ENCODE measurements at places on chromosomes 1 and 21. TPM values are rescaled to one million over a fixed set of nuclear protein-coding genes. Genes with fewer than 3 reads are reported as not detected.

DNA sequence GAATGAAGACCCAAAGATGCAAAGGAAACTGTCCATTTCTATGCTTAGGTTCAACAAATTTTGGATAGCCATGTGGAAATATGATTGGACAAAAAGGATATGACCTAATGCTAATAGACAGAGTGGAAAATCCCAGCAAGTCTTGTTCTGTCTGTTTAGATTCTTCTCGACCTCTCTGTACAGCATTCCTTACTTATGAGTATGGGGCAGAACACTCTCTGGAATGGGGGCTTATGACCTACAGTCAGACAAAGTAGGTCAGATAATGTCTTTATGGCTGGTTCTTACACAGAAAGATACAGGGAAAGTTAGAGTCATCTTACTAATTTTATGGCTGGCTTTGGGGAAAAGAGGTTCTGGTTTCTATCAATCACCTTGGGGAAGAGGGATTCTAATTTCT is 2.8 kb downstream of the GCSAML start:
- peaks cover 3% of the 10 kb centered on the region for H3K27me3 ChIP-seq
- DNase-seq, result no peak

Gene LCE1C
- not detected for total RNA-seq

DNA sequence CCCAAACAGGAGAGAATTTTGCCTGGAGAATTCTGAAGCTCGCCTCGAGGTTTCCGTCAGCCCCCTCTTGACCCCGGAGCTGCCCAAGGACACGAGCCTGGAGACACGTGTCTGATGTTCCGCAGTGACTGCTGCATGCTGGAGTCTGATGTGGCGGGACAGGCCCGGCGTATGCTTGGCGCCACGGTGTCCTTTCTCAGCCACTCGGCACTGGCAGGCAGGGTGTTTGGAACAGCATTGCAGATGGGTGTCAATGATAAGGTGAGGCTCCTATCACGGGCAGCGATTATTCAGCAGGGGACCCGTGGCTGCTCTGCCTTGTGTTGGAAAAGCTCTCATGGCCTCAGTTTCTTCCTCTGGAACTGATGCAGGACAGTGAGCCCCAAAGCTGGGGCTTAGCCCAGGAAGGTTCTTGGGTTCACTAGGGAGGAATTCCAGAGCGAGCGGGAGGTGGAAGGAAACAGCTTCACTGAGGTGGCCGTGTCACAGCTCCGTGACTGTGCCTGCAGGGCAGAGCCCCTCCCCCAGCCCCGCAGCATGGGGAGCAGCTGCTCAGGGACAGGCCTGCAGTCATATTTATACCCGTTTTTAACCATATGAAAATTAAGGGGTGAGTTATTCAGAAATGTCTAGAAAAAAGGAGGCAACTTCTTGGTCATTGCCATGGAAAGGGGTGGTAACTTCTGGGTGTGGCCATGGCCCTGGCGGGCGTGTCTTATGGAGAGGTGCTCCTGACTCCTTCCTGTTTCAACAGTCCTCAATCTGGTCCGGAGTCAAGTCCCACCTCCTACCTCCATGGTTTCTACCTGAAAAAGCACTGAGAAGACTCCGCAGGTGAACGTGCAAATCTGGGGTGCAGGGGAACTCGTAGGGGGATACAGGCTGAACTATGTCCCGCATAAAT is 123.4 kb downstream of the SIK1 start:
- H3K27ac ChIP-seq, result no peak overlapping the region
- H3K4me1 ChIP-seq, result peaks cover 37% of the 10 kb centered on the region
- H3K36me3 ChIP-seq, result no peaks in the 10 kb centered on the region
- H3K27me3 ChIP-seq, result no peaks in the 10 kb centered on the region
- DNase-seq, result peak; percentile 29
- H3K4me3 ChIP-seq, result no peak overlapping the region

DNA sequence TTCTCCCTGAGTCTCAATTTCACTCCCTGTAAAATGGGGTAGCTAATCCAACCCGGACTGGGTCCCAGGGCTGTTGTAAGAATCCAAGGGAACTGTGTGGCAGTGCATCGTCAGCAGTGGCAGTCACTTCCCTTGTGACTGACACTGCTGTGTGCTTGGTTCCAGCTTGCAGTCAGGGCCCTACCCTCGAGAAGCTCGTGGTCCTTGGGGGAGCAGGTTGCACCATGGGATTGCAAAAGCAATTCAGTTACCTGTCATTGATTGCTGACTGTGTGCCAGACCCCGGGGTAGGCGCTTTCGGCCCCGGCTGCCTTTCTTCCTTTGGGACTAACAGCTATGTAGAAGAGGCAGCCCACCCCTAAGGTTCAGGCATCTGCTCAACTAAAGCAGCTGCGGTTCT is 2.9 kb downstream of the PTPRF start:
- peaks cover 15% of the 10 kb centered on the region for H3K4me1 ChIP-seq
- H3K27me3 ChIP-seq, result peaks cover 21% of the 10 kb centered on the region
- no peak overlapping the region for H3K27ac ChIP-seq

DNA sequence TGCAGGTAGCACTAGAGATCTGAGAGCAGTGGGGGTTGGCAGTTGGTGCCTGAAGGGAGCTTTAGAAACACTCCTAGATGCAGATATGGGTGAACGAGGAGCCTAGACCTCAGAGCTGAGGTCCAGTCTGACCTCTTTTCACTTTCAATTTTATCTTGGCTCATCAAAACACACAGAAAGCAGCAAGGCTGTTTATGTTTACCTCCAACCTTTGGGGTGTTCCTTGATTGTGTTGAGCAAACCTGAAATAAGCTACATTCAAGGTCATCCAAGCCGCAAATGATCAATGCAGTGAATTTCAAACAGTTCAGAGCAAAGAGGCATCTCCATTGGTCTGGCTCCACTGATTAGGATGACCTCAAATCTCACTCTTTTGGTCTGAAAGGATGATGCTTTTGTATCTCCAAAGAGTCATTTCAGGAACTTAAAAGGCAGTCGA is 1.3 kb downstream of the LY9 start:
- H3K4me1 ChIP-seq, result no peaks in the 10 kb centered on the region
- DNase-seq, result no peak
- H3K27ac ChIP-seq, result no peak overlapping the region

DNA sequence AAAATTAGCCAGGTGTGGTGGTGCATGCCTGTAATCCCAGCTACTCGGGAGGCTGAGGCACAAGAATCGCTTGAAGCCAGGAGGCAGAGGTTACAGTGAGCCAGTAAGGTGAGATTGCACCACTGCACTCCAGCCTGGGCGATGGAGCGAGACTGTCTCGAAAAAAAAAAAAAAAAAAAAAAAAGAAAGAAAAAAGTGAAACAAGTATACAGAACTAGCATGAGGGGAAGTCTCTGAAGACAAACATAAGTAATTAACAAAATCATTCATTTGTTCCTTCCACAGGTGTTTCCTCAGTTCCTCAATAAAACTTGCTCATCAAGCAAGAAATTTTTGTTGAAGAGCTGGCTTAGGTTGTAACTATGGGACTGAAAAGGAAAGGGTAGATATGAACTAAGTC is 52.2 kb upstream of the CNN3 start:
- peak overlapping the region; percentile 84 for H3K27ac ChIP-seq
- no peak overlapping the region for H3K4me3 ChIP-seq
- H3K36me3 ChIP-seq, result no peaks in the 10 kb centered on the region

DNA sequence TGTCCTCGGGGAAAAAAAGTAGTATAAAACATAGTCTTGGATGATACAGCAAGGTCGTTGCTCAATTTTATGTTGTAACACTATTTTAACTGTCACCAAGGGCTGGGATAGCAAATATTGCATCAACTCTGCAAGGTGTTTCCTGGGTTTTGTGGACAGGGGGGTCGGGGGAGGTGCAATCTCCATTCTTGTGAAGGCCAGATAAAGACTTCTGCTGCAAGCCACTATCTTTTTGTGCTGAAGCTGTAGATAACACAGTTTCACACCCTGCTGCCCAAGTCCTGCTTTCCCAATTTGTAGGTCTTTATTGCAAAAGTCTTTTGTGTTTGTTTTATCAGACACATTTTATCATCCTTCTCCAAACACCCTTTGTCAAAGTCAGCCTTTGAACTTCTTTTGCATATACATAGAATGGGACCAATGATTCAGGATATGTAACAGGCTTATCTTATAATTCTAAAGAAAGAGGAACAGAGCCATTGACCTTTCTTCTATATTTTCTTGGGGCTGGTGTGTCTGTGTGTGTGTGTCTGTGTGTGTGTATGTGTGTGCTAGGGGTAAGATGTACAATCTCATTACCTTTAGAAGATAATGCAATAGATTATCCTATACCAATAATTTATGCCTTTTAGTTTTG is 140.6 kb downstream of the RUNX1 start:
- peaks cover 95% of the 10 kb centered on the region for H3K27me3 ChIP-seq
- no peak overlapping the region for H3K27ac ChIP-seq
- no peak for DNase-seq
- no peaks in the 10 kb centered on the region for H3K4me1 ChIP-seq

GRCh38 chr21:42654179-42654912 is 925 bp downstream of the PDE9A start:
- H3K4me1 ChIP-seq, result peaks cover 38% of the 10 kb centered on the region
- peaks cover 72% of the 10 kb centered on the region for H3K27me3 ChIP-seq
- H3K27ac ChIP-seq, result peak overlapping the region; percentile 75
- peak overlapping the region; percentile 80 for H3K4me3 ChIP-seq
- no peaks in the 10 kb centered on the region for H3K36me3 ChIP-seq
- DNase-seq, result no peak

GRCh38 chr1:111454859-111455641 is 5.8 kb downstream of the ATP5PB start:
- DNase-seq, result no peak
- H3K36me3 ChIP-seq, result peaks cover 76% of the 10 kb centered on the region
- H3K27me3 ChIP-seq, result no peaks in the 10 kb centered on the region

DNA sequence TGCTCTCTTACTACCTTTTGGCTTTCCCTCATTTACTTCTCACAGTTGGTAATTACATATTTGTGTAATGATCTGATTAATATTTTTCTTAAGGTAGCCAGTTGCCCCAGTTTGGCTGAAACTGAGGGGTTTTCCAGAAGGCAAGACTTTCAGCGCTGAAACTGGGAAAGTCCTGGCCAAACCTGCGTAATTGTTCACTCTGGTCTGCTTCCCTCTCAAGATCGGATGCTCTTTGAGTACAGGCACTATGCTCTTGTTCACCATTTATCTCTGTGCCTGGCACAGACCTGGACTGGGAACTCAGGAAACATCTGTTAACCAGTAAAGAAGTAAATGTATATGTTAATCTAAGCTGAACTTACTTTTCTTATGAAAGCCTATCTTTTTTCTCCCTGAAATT is 209.6 kb upstream of the HOOK1 start:
- H3K27me3 ChIP-seq, result no peaks in the 10 kb centered on the region
- H3K27ac ChIP-seq, result no peak overlapping the region
- no peak for DNase-seq
- peaks cover 15% of the 10 kb centered on the region for H3K36me3 ChIP-seq
- no peaks in the 10 kb centered on the region for H3K4me1 ChIP-seq

Gene ADCY10
- total RNA-seq, result 0.22 TPM

Gene FAM229A
- 2.1 TPM for total RNA-seq

Gene ACTA1
- total RNA-seq, result 7,565 TPM

All from left ventricle myocardium inferior (tissue), 1 donor.